ENCODE measurements at places on chromosomes 2 and 18.

GRCh38 chr2:54604871-54605270 is 118.6 kb upstream of the EML6 start:
- no peak for DNase-seq

- no peak for DNase-seq
These were observed 180.9 kb downstream of the EIPR1 start for GRCh38 chr2:3196716-3197115.

GRCh38 chr2:33730804-33731203 is 131.7 kb upstream of the FAM98A start:
- DNase-seq = no peak

DNA sequence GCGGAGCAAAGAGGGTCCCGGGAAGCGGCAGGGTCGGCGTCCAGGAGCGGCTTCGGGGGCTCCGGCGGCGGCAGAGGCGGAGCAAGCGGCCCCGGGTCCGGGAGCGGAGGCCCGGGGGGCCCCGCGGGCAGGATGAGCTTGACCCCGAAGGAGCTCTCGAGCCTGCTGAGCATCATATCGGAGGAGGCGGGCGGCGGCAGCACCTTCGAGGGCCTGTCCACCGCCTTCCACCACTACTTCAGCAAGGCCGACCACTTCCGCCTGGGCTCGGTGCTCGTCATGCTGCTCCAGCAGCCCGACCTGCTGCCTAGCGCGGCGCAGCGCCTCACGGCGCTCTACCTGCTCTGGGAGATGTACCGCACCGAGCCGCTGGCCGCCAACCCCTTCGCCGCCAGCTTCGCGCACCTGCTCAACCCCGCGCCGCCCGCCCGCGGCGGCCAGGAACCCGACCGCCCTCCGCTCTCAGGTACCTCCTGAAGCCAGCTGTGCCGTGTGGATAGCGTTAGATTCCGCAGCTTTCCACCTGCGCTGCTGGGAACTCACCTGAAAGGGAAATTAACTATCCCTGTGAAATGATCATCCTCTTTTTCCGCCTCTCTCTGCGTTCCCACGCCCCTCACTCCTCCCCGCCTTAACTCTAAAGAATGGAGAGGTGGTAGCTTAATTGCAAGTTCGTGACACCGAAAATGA is 472 bp downstream of the CNOT11 start:
- DNase-seq = peak; percentile 33

DNA sequence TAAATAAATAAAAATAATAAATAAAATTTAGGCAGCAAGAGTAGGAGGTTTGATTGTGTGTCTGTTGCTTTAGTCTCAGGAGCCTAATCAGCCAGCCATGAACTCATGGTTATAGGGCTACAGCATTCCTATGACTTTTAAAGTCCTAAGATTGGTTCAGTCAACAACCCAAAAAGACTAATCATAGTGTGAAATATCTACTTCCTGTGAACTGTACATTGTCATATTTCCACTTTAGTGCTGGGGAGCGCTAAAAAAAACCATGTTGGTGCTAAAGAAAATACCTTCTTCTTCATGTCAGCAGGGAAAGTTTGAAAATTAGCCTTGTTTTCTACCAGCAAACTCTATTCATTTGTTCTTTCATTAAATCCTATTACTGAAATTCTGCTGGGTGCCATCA is 521.6 kb downstream of the RNF144A start:
- no peak for DNase-seq

DNA sequence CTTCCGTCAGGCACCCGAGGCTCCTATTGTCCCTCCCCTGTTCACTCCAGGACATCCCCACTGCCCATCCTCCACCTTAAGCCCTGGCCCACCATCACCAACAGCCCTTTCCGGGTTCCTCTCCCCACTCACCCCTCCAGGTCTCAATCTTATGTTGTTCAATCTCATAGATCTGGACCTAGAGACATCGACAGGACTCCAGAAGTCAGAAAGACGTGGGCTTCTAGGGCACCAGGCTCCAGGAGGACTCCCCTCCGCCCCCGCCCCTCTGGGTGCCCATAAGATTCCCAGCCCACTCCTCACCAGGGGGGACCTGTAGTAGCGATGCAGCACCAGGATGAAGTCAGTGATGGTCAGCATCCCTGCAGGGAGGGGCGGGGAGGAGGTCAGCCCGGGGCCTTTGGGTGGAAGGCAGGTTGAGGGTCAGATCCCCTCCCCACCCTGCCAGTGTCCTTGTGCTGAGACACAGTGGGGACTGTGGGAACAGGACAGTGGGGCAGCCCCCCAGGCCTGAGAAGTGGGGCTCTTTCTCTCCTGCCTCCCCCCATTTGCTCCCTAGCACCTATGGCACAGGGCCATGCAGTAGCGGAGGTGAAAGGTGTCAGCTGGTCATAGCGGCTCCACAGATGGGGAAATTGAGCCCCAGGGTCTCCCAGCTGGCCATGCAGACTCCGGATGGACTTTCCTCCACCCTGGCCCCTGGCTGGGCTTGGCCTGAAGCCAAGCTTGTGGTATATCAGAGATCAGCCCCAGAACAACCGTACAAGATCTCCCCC is 3.7 kb downstream of the PRKAG3 start:
- no peak for DNase-seq

- DNase-seq = no peak
These were observed 428.1 kb upstream of the ID2 start for GRCh38 chr2:8253781-8254180.

DNA sequence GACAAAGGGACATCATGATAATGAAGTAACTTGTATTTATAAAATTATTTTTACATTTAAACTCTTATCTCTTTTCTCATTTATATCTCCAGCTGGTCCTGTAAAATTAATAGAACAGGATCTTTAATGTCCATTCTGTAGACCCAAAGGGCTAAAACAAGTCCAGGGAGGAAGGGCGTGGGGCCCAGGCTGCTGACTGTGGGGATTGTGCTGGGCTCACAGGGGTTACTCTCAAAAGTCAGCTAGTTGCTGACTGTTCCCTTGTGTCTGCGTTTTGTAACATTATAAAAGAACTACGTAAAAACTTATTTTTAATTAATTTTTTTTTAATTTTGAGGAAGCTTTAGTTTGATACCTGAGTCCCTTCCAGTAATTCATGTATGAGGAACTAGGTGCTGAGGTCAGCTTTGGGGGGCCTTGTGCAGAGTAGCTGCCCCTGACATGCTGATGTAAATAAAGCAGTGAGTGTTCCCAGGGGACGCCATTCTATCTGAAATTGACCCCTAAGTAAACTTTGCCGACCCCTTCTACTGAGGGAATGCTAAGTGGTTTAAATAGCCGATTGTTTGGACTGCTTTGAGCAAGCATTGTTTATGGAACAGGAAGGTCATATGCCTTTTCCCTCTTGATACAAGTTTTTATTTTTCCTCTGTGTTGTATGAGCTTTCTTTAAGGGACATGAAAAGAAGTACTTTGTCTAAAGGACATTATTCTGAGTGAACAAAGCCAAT is 56.4 kb downstream of the MERTK start:
- no peak for DNase-seq

GRCh38 chr2:137287913-137288639 is 522.7 kb downstream of the THSD7B start:
- no peak for DNase-seq

- no peak for DNase-seq
These were observed 368 bp downstream of the TMEFF2 start for GRCh38 chr2:192194265-192194865.

DNA sequence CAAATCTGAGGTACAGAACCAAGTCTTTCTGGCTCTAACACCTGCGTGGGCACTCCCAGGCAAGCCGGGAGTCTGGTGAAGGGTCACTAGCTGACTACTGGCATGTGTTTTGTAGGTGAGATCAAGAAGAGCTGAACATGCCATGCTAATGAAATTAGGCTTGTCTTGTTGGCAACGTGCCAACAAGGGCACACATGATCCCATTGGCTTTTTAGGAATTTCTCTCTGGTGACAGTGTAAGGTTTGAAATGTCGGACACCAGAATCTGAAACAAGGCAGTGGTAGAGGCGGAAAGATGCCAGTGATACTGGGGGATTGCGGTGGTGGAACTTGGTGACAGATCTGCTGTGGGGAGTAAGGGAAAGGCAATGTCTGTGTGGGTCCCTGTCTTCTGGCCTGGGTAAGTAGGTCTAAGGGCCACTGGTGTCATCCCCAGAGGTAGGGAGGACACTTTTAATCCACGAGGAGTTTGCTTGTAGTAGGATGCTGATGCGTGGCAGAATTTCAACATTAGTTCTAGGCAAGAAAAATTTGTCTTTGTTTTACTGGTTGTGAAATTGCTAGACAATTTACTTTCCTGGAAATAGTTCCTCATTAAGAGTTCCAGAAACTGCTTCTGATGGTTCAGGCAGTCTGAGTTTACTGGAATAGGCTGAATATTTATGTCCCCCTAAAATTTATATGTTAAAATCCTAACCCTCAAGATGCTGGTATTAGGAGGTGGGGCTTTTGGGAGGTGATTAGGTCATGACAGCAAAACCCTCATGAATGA is 52.6 kb upstream of the ACMSD start:
- DNase-seq = no peak

GRCh38 chr2:134153294-134153880 is 100.5 kb upstream of the MGAT5 start:
- DNase-seq = no peak

- no peak for DNase-seq
These were observed 1323.2 kb upstream of the DDX18 start for GRCh38 chr2:116491292-116491691.

- no peak for DNase-seq
These were observed 148.5 kb downstream of the GALNT14 start for GRCh38 chr2:30989746-30990145.

- no peak for DNase-seq
These were observed 1802.2 kb upstream of the PIK3C3 start for GRCh38 chr18:40152859-40153258.

All from NCI-H1930 (cell line).